Dermis blood vessel endothelial cell (primary cell): ENCODE measurements at places on chromosomes 3 and 15. TPM values are rescaled to one million over a fixed set of nuclear protein-coding genes. Genes with fewer than 3 reads are reported as not detected.

DNA sequence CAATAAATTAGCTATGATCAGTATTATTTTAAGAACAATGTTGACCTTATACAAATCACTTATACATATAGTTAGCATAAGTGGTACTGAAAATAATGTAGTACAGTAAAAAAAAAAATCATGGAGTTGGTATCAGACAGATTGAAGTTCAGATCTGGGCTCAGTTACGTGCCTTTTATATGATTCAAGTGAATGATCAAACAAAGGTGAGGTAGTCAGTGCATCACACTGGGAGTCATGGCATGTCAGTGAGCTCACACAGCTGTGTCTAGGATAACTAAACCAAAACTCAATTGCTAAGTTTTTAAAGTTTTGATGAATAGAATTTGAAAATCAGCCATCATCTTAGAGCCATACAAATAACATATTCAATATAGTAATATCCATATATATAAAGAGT lies 11.2 kb upstream of the CCR8 start:
- DNase-seq = no peak

GRCh38 chr3:64578062-64578770 lies 109.6 kb downstream of the ADAMTS9 start:
- DNase-seq = peak; percentile 35

The UCN2 gene
- not detected in 2 replicates for total RNA-seq

DNA sequence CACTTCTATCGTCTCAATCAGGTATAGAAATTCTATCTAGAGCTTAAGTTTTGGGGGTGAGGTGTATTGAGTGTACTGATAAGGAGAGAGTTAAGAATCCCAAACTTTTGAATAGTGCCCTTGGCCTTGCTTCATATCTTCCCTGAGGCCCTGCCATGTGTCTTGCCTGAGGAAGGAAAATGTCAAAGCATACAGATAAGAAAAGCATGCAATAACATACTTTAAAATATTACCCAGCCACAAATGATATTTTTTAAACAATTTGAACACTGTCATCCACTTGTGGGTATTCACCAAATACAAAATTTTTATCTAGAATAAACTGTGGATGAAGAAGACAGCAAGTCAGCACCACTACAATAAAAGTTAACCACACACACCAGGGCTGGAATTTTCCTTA lies 631.0 kb upstream of the ALCAM start:
- DNase-seq = no peak

- DNase-seq = no peak
Measured at GRCh38 chr3:36557708-36558421, 177.6 kb downstream of the STAC start.

- DNase-seq = peak; percentile 72
Measured at GRCh38 chr15:70741107-70741531, 22.2 kb downstream of the UACA start.

GRCh38 chr3:127711896-127712295 lies 39.1 kb downstream of the ABTB1 start:
- no peak for DNase-seq

GRCh38 chr3:8128686-8129085 lies 372.9 kb upstream of the LMCD1 start:
- DNase-seq = no peak

- DNase-seq = peak; percentile 22
Measured at GRCh38 chr15:48811325-48811958, 573 bp upstream of the CEP152 start.

GRCh38 chr3:140470962-140471361 lies 206.9 kb upstream of the TRIM42 start:
- no peak for DNase-seq

DNA sequence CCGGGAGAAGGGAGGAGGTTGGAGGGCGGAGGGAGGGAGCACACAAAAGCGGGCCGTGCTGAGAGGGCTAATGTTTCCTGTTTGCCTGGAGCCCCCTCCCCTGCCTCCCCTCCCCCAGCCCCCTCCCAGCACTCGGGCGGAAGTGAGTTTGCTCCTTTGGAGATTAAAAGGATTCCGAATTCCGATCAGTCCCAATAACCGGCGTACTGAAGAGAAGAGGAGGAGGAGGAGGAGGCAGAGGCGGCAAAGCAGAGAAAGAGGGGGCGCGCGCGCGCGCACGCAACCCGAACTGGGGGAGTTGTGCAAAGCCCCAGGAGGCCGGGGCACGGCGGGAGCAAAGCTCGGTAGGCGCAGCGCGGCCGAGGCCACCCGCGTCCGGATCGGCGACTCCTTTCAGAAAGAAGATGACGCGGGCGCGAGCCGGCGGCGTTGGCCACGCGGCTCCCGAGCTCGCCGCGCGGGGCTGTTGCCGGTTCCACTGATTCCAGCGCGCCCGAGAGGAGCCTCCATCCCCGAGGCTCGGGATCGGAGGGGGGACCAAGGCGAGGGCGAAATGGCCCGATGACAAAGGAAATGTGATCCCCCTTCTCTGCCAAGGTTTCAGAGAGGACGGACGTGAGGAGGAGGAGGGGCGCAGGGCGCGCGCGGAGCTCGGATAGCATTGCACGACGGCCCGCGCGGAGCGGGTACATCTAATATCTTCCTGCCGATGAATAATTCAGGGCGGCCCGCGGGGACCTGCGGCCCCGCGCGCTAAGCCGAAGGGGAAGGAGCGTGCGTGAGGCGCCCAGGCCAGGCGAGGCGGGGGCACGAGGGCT lies 1.1 kb upstream of the TRIM71 start:
- DNase-seq = peak; percentile 26

The SLC35G2 gene
- 28.8 and 31.4 TPM in 2 replicates for total RNA-seq

- no peak for DNase-seq
Measured at GRCh38 chr3:164278550-164278949, 799.7 kb downstream of the SI start.

DNA sequence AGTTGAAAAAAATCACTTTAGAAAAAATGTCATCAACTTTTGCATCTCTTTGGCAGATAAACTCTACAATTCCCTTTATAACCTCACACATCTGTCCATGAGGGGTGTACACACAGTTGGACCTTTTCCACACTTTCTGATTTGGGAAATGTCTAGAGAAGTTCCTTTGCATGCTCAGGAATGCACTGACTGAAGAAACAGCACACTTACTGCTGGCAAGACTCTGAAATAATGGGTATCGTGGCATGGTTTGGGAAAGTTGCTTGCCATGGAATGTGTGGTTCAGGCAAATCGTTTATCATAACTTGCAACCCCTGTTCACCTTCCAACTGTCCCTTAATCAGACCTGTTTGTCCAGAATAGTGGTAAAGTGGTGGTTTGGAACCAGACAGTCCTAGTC lies 135.3 kb upstream of the TGFBR2 start:
- DNase-seq = no peak

The RTP1 gene
- total RNA-seq = not detected in 2 replicates

- peak; percentile 15 for DNase-seq
Measured at GRCh38 chr15:95174301-95175259, 943.2 kb downstream of the MCTP2 start.

GRCh38 chr3:87260270-87260669 lies 16.1 kb downstream of the POU1F1 start:
- DNase-seq = peak; percentile 74

GRCh38 chr3:49377483-49377882 lies 19.3 kb upstream of the GPX1 start:
- no peak for DNase-seq

DNA sequence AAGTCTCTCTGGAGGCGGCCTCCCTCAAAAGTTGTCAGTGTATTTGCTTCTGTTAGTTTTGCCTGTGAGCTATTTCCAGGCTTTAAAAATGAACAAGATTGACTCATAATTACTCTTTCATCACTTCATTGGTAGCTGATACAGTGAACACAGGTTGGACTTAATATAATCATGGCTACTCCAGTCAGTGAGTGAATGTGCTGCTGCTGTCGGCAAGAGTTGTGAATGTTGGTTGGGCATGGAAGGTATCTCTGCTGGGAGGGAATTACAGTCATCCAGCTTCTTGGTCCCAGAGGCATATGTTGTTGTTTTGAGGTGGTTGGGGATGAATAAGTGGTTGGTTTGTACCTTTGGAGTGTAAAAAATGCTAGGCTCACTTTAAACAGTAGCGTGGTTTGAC lies 11.5 kb downstream of the TCF12 start:
- no peak for DNase-seq

GRCh38 chr3:10315771-10316344 lies 5.1 kb downstream of the SEC13 start:
- DNase-seq = no peak

DNA sequence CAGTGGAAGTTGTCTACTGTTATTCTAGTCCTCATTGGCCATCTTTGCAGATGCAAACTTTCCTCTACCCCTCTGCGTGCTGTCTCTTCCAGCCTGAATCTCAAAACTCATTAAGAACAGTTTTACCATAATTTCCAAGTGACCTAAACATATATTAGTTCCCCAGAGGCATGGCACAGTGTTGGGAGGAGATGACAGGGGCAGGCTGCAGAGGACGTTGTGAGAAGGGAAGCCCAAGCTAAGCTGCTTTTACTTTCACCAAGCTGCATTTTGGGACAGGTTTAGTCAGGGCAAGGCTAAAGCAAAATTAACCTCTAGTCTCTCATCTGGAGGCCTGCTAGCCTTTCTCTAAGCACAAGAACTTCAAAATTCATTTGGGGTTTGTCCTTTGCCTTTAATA lies 318.6 kb upstream of the SATB1 start:
- no peak for DNase-seq

DNA sequence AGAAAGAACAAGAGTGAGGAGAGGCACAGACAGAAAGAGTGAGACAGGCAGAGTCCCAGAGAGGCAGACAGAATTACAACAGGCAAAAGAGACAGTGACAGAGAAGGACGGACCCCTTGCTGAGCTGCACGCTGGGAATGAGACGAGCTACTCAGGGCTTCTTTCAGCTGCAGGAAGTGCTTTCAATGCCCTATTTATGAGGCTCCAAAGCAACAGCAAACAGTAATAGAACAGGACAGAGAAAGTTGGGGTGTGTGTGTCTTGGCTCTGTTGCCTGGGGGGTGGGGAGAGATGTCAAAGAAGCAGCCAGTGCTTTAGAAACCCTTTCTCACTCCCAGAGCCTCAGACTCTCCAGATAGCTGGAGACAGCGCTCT lies 502 bp upstream of the TIMP4 start:
- no peak for DNase-seq

GRCh38 chr3:178900029-178900646 lies 171.5 kb downstream of the ZMAT3 start:
- no peak for DNase-seq

The MYRIP gene
- 30.0 and 32.2 TPM in 2 replicates for total RNA-seq

The CSTA gene
- total RNA-seq = not detected in 2 replicates

DNA sequence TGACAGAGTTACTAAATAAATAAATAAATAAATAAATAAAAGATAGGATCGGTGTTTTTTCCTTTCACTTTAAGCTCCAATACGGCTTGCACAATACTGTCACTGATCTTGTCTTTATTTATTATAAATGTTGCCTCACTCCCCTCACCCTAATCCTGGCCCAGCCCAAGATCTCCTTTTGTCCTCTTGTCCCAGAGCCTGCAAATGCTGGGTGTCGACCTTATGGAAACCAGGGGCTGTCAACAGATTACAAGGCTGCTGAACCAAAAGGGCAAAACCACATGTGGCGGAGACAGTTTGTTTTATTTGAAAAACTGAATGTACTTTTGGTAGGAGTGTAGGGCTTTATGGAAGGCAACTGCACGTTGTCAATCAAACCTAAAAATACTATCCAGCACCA lies 75.9 kb downstream of the RFTN1 start:
- no peak for DNase-seq

DNA sequence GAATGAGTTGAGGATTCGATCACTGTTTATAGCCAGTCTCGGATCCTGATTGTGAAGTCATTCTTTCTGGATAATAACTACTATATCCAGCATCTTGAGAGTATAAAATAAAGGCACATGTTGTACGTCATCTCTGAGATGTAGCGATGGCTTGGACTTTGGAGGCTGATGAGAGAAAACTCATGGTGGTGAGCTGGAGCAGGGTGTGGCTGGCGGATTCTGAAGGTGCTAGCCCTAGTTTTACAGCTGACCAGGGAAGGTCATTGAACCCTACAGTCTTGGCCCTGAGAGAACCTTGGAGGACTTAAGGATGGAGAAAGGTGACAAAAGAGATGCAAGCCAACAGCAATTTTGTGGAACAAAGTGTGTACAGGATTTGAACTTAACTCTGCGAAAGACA lies 153.8 kb downstream of the IGF1R start:
- DNase-seq = no peak

The HIGD2B gene
- not detected in 2 replicates for total RNA-seq

GRCh38 chr3:99846477-99847160 lies 29.0 kb downstream of the CMSS1 start:
- DNase-seq = peak; percentile 67

- no peak for DNase-seq
Measured at GRCh38 chr3:103112273-103112672, 677.5 kb downstream of the ZPLD1 start.

DNA sequence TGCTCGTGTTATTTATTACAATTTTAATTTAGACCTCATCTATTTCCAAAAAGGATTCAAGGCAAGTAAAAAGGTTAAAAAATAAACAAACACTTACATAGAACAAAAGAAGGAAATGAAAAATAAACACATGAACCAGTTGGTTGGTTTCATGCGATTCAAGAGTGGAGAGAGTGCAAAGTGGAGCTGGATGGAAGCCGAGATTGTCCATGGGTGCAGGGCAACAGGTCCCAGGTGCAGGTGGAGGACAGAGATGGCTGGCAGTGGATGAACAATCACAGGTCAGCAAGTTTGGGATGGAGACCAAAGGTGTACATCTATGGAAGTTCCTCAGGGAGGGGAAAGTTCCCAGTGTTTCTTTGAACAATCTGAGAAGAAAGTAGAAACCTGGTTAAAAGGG lies 11.6 kb upstream of the SEMA5B start:
- peak; percentile 8 for DNase-seq

The PLCB2 gene
- total RNA-seq = under 0.01 and 0.05 TPM in 2 replicates

DNA sequence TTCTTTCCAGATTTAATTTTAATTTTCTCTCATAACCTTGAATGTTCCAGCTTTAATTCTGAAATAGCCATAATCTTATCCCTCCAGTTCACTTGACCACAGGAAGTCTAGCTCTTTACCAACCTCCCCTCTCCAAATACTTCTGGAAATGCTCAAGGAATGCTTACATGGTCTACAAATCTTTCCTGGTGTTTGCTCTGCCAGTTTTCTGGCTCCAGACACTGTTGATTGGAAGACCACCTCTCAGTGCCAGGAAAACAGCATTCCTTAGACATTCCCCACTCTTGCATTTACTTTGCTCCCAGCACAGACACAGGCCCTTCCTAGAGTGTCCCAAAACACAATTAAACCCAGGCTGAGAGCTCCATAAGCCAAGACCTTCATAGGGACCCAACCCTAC lies 98.6 kb downstream of the MESD start:
- no peak for DNase-seq

The ZSCAN2 gene
- total RNA-seq = 14.5 and 18.5 TPM in 2 replicates

- no peak for DNase-seq
Measured at GRCh38 chr3:26647078-26647477, 24.5 kb downstream of the LRRC3B start.

The PDE12 gene
- total RNA-seq = 18.4 and 24.9 TPM in 2 replicates

The CCNB2 gene
- 13.6 and 61.3 TPM in 2 replicates for total RNA-seq

The SLC27A2 gene
- total RNA-seq = 5.1 and 7.1 TPM in 2 replicates

DNA sequence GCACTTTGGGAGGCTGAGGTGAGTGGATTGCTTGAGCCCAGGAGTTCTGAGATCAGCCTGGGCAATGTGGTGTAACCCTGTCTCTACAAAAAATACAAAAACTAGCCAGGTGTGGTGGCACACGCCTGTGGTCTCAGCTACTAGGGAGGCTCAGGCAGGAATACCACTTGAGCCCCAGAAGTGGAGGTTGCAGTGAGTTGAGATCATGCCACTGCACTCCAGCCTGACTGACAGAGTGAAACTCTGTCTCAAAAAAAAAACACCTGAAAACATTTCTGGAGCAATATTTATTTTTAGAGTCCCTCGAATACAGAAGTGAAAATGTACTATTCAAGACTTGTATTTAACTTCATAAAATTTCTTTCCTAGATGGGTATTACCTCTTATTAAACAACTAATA lies 4.6 kb downstream of the SPCS1 start:
- DNase-seq = no peak

- DNase-seq = peak; percentile 57
Measured at GRCh38 chr3:134795746-134796280, 753 bp downstream of the EPHB1 start.
